Activated T-cell treated with anti-CD3 and anti-CD28 coated beads, Interleukin-2, amount 50 U/mL, for 4 hours (primary cell): ENCODE measurements at places on chromosomes 2 and 18.

GRCh38 chr18:55356815-55357214, 231.2 kb downstream of the TCF4 start:
- no peak for DNase-seq

- DNase-seq, result no peak
Observed at GRCh38 chr2:23525137-23525765, 140.3 kb downstream of the KLHL29 start.

DNA sequence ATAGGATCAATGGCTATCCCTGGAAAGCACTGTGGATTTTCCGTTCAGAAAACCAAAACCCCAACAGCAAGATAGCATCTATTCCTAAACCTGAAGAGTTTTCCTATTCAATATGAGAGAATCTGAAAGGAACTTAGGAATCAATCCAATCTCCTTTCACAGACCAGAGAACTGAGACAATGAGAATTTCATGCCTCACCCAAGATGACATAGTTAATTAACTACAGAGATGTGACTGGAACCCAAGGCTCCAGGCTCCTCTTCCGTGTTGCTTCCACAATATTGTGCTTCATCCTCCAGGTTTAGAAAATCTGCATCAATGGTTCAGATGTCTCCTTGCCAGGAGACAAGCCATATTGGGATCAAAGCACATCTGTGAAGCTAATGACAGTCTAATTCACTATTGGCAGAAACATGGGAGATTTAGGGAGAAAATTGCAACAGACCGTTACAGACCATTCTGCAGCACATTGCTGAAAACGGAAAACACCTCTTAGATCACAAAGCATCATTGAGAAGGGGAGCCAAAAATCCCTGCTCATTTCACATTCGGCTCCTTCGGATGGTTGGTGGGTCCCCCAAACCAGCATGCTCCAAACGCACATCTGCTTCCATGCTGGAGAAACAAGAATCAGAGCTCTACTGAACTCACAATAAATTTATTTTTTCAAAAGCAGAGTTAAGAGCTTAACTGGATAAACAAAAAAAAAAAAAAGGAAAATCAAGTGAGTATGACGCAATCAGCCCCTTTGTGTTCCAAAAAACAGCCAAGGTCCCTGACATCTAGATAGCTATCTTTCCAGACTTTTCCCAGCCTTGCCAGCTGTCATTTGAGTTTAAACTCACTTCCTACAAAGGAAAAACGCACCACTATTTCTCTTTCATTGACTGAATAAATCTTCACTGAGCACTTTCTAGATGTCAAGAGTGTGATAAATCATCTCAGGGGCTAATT, 290.3 kb downstream of the C1D start:
- DNase-seq, result no peak

DNA sequence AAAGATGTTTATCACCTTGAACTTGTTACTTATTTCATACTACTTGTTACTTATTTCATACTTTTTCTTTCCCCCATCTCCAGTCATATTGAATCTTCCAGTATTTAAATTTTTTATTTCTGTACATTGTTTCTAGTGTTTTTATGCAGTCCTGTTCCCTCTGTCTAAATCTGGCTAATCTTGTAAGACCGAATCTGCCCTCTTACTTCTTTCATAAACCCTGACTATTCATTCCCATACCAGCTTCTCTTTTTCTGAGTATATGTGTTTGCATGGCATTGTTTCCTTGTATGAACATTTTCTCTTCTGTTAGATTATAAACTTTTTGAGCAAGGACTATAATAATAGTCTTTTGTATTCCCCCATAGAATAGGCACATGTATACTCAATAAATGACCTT, 131.7 kb downstream of the TAF4B start:
- no peak for DNase-seq

- no peak for DNase-seq
Observed at GRCh38 chr2:150475479-150476250, 11.8 kb downstream of the RND3 start.

DNA sequence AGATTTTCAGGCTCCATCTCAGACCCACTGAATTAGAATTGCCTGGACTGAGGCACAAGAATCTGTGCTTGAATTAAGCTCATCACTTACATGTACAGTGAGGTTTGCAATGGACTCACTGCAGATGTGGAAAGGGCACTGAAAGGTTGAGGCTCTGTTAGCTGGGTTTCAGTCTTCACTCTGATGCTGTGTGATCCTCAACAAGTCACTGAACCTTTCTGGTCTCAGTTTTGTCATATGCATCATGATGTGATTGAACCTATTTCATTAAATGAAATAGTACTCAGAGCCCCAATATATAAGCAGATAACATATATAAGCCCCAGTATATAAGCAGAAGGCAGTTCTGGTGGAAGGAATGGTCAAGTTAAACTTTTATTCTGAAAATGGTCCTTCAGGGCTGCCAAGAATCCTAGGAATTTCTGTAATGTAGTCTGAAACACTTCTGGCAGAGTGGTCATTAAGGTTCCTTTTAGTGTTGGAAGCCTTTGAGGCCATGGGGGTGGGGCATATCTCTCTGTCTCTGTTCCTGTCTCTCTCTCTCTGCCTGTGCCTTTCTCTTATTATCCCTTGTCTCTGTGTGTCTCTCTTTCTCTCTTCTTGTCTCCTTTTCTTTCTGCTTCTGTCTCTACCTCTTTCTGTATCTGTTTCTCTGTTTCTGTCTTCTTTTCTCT, 110.4 kb downstream of the ADCYAP1 start:
- no peak for DNase-seq

GRCh38 chr2:14418115-14418514, 214.4 kb upstream of the LRATD1 start:
- no peak for DNase-seq

GRCh38 chr2:174051741-174052583, 86.8 kb upstream of the SP3 start:
- DNase-seq, result no peak

DNA sequence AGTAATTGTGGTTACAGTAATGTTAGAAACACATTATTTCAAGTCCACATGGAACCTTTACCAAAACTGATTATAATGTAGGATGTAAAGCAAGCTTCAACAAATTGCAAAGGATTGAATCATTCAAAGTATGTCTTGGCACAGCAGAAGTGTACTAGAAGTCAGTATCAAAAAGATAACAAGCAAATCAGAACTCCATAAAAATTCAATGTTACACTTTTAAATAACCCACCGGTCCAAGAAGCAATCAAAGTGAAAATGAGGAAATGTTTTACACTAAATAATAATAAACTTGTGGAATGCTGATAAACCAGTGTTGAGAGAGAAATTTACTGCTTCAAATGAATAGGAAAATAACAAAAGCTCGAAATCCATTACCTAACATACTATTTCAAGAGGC, 47.7 kb downstream of the TTC21B start:
- no peak for DNase-seq

DNA sequence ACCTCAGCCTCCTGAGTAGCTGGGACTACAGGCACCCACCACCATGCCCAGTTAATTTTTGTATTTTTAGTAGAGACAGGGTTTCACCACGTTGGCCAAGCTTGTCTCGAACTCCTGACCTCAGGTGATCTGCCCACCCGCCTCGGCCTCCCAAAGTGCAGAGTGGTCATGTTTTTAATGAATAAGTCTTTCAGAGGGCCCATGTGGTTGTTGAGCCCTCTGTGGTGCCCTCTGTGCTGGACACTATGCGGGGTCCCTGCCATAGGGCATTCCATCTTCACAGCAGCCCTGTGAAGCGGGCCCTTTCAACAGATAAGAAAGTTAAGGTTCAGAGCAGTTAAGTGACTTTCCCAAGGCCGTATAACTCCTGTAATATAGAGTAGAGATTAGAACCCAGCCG, 25.9 kb downstream of the MYO7B start:
- no peak for DNase-seq

- no peak for DNase-seq
Observed at GRCh38 chr18:74963820-74964446, 245.0 kb downstream of the PTGR3 start.

- no peak for DNase-seq
Observed at GRCh38 chr2:223822818-223823217, 14.6 kb downstream of the AP1S3 start.

DNA sequence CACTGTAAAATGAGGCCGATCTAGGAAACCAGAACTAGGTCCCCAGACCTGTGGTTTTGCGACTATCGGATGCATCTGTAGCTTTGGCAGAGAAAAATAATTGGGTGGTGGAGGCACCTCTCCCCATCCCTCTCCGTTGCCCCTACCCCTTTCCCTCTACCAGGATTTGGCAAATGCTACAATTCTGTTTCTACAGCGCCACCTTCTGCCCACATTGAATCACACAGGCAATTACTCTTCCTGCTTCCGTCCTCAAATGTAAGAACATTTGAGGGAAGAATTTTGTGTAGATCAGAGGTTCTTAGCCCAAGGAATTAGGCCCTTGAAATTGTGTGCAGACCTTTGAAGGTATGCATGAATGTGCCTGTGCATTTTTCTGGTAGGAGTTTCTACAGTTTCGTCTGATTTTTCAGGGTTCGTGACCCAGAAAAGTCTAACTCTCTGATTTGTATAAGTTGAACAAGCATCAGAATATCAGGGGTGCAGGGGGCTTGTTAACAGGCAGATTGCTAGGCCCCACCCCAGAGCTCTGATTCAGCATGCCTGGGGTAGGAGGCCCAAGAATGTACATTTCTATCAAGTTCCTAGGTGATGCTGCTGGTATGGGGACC, 11.2 kb downstream of the ATP6V1B1 start:
- DNase-seq, result peak; percentile 32

GRCh38 chr2:234678711-234679110, 181.8 kb upstream of the ARL4C start:
- no peak for DNase-seq

- no peak for DNase-seq
Observed at GRCh38 chr18:72160510-72161445, 383.4 kb downstream of the CBLN2 start.

GRCh38 chr18:48838166-48838775, 112.5 kb downstream of the SMAD7 start:
- DNase-seq, result no peak

DNA sequence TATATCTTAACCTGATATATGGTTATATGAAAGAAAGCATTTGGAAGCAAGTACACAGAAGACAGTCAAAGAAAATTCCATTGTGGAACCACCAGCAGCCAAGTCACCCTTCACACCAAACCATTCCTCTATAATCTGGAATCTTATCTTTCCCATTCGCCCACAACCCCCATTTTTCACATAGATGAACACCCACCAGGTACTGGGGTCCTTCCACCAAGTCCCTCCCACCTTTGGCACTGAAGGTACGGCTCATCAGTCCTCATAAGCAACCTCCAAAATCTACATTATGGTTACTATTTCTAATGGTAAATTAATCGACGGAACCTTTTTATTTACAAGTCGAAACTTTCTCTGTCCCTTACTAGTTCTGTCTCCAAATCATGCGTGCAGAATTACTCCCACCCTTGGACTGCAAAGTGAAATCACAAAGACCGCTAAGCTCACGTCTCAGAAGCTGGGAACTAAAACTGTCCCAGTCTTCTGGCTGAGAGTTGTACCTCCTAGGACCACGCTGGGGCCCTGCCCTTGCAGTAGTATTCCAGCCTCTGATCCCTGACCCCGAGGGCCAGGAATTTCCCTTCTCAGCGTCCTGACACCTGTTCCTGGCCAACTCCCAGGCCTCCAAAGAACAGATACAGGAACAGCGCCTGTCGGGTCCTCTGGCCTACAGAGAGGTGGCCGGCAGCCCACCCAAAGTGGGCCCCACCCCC, 702 bp downstream of the OLA1 start:
- DNase-seq, result no peak

GRCh38 chr2:188199716-188200128, 92.0 kb upstream of the GULP1 start:
- DNase-seq, result no peak

- peak; percentile 54 for DNase-seq
Observed at GRCh38 chr2:65430603-65431420, 1.6 kb downstream of the SPRED2 start.

GRCh38 chr2:43437363-43437762, 158.5 kb downstream of the THADA start:
- DNase-seq, result no peak

DNA sequence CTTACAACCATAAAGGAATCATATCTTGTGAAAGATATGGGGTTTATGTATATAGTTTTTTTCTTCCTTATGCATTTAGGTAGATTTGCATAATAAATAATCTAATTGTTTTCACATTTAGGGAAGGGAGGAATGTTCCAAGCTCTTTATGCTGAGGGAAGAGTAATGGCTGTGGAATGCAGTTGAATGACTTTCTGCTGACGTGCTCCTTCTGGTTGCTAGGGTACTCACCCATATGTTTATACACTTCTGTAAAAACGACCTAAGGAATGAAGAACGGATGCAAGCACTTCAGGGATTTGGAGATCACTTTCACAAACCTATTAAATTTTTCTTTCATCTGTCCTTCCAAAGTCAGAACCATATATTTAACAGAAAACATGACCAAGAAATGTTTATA, 29.2 kb upstream of the PPP4R1 start:
- DNase-seq, result no peak

DNA sequence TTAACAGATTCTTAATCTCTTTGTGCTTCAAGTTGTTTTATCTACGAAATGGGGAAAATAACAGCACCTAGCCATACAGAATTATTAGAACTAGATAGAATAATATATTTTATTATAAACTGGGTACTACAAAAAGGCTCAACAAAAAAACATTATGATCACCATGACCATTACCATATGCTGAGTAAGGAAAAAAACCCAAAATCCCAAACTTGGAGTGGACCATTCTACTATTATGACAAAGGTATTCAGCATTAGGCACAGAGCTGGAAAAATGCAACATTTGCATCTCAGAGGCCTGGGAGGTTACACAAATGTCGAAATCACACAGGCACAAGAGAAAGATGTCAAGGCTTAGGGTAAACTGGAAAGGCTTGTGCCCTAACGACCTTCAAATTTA, 162.8 kb downstream of the SRBD1 start:
- no peak for DNase-seq

DNA sequence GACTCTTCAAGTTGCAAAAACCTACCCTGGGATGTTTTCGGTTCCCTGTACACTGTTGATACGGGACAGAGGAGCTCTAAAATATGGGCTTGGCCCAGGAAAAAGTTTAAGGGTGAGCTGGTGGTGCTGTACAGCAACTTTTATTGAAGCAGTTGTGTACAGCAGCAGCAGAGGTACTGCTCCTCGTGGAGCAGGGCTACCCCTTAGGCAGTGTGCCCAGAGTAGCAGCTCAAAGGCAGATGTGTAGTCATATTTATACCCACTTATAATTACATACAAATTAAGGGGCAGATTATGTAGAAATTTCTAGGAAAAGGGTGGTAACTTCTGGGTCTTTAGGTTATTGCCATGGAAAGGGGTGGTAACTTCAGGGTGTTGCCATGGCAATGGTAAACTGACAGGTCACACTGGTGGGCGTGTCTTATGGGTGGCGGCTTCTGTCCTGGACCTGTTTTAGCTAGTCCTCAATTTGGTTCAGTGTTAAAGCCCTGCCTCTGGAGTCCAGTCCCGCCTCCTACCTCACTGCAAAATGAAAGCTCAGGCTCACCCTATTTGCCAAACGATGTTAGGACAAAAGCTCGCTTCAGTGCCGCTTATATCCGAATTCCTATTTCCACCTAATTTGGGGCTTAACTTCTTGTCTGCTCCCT, 203.2 kb downstream of the ETAA1 start:
- DNase-seq, result no peak

GRCh38 chr2:148184976-148185375, 164.1 kb downstream of the MBD5 start:
- DNase-seq, result no peak

- DNase-seq, result no peak
Observed at GRCh38 chr18:26657631-26658581, 109.6 kb upstream of the KCTD1 start.

GRCh38 chr18:53241161-53241560, 901.2 kb downstream of the DCC start:
- DNase-seq, result no peak

- DNase-seq, result no peak
Observed at GRCh38 chr2:43737855-43738254, 36.0 kb upstream of the DYNC2LI1 start.
